ENCODE measurements at places on chromosomes 12 and 14.

DNA sequence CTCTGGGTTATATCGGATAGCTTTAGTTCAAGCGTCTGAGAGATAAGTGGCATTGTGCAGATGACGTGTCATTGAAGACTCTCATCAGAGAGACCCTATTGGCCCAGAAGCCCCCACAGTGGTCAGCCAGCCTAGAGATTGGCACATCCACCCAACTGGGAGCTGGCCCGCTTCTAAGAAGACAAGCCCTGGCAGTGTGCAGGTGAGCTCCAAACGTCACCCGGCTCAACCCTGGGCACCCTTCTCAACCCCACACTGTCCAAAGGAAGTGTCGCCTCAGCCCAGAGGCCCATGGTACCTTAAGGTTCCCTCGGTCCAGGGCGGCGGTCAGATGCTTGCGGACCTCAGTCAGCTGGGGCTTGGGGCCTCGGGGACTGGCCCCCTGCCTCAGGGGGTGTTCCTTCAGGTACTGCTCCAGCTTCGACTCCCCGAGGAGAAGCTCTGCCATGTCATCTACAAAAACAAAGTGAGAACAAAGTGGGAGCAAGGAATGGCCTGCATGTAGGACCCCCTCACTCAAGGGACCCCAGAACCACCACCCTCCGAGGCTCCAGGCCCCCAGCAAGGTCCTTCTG lies 30.3 kb downstream of the TTC7B start:
- no peak for DNase-seq

DNA sequence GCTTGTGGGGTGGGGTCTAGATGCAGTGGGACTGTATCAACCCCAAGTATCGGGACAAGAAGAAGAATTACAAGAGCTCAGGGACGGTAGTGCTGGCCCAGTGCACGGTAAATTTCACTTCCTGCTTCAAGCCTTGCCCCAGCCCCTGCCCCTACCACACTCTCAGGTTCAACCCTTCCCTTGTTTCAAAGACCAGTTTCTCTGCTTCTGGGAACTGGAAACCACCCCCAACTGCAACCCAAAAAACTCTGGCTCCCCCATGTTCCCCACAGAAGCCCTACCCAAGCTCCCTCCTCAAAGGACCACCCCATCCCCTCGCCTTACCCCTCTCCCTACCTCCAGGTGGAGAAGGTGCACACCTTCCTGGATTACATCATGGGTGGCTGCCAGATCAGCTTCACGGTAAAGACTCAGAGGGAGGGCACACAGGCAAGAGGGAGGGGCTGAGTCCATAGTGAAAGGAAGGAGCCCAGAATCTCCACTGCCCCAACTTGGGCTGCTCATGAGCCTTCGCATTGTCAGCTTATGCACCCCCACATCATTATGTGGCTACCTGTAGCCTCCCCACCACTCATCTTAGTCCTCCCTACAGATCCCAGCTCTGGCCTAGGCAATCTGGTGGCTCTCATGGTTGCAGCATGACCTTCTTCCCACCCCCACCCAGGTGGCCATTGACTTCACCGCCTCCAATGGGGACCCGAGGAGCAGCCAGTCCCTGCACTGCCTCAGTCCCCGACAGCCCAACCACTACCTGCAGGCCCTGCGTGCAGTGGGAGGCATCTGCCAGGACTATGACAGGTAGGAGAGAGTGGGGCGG lies 4.3 kb downstream of the CPNE6 start:
- DNase-seq = no peak

DNA sequence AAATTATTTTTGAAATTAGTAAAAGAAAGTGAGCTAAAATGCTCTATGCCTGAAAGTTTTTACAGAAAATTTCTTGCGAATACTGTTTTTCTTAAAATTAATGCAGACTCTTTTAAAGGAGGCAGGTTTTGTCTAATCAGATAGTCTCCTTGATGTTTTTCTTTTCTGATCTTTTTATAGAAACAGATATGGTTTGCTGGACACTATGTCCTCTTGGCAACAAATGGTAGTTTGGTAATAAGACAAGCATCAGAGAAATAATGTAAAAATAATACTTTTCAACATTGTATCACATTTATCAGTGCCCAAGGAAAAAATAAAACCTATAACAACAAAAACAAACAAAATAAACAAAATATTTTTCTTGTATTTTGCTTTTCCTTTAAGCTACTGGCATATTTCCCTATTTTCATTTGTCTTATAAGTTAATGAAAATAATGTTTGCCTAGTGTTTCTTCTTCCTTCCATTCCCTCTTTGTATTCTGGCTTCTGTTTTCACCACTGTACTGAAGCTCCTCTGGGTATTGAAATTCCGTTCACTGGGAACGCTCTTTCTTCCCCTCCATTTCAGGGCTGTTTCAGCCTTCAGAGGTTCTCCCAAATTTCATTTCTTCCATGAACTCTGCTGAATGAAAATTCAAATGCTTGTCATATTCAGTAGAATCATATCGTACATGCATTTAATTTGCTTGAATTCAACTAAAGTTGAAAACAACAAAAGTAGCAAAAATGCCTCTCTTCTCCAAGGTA lies 115.3 kb downstream of the TRMT5 start:
- no peak for DNase-seq

GRCh38 chr12:25236626-25237025 lies 14.1 kb downstream of the KRAS start:
- DNase-seq = no peak

DNA sequence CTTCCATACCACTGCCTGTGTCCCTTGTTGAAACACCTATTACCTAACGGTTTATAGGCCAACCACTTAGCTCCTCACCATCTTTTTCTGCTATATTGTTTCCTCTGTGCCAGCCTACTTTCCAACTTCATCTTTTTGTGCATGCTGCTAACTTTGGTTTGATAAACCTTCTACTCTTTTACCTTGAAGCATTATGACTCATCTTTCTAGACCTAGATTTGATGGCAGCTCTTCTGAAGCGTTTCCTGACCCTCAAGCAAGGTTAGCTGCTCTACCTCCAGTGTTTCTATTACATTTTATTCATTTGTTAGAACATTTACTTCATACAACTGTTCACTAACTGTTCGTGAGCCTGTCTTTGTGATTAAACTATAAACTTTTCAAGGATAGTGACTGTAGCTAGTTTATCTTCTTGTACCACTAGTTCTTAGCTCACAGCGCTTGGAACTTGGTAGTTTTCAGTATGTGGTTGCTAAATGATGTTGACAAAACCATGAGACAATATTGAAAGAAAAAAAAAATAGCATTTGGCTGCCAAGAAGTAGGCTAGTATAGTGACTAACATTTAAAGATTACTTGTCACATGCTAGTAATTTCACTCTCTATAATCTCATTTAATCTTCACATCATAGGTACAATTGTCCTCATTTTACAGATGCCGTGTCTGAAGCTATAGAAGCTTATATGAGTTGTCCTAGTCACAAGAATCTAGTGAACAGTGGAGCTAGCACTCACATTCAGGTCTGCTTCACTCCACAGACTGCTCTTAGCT lies 79.5 kb downstream of the APAF1 start:
- no peak for DNase-seq

- no peak for DNase-seq
Observed at GRCh38 chr14:41604721-41605531, 1.8 kb upstream of the LRFN5 start.

- no peak for DNase-seq
Observed at GRCh38 chr14:53542732-53543131, 389.6 kb upstream of the DDHD1 start.

- no peak for DNase-seq
Observed at GRCh38 chr14:86973177-86973576, 1019.8 kb downstream of the GALC start.

- no peak for DNase-seq
Observed at GRCh38 chr14:99684410-99684934, 374 bp downstream of the CYP46A1 start.

GRCh38 chr12:104632724-104633201 lies 176.0 kb downstream of the CHST11 start:
- DNase-seq = no peak

GRCh38 chr12:111445726-111446581 lies 40.2 kb downstream of the SH2B3 start:
- no peak for DNase-seq

DNA sequence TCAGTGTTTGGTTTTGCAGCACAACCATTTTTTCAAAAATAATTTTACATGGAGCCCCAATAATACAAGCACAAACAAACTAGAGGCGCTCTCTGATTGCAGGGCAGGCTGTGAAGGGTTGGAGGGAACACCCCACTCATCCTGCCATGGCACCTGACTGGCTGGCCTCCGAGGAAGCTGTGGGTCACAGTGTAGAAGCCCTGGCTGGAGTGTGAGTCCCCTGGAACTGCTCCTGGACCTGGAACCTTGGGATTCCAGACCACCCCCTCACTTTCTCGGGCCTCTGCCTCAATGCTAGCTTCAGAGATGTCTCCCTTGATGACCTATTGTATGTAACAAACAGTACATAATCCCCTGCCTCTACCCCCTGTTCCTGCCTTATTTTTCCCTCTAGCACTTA lies 14.8 kb upstream of the SERPINA12 start:
- DNase-seq = no peak

DNA sequence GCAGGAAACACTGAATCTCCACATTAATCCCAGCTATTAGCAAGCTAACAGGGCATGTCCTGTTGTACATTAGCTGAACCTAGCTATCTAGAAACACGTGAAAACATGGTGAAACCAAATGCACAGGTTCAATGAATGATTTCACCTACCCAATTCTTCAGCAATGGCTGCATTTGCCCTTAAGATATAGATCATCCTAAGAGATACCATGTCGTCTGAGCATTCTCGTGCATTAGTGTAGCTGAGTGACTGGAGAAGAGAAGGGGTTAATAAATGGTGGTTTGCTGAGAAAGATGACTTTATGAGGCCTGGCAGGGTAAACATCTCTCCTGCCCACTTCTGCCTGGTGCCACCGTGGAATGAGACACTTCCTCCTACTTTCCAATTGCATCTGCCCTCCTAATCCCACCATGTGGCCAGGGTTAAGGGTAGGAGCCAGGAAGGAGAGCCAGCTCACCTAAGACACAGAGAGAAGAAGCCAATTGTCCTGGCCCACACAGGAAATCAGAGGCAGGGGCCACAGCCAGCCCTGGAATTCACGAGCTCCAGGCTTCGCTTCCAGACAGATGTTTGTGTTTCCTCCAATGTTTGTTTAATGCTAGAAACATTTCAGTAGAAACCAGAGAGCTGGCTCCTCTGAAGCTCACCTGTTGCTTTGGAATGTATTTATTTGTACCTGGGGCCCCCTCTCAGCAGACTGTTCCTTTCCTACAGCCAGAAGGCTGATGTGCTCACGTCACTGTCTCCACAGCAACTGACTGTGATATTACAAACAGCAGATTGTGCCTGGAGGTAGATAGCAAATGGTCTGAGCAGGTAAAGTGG lies 126.0 kb upstream of the PARP11 start:
- DNase-seq = no peak

GRCh38 chr14:72745546-72745945 lies 148.4 kb downstream of the DPF3 start:
- DNase-seq = no peak

- DNase-seq = no peak
Observed at GRCh38 chr14:99150236-99150635, 121.8 kb downstream of the BCL11B start.

- no peak for DNase-seq
Observed at GRCh38 chr12:14962153-14962539, 745 bp upstream of the ARHGDIB start.
